ENCODE measurements at places on chromosomes 1 and 21.

DNA sequence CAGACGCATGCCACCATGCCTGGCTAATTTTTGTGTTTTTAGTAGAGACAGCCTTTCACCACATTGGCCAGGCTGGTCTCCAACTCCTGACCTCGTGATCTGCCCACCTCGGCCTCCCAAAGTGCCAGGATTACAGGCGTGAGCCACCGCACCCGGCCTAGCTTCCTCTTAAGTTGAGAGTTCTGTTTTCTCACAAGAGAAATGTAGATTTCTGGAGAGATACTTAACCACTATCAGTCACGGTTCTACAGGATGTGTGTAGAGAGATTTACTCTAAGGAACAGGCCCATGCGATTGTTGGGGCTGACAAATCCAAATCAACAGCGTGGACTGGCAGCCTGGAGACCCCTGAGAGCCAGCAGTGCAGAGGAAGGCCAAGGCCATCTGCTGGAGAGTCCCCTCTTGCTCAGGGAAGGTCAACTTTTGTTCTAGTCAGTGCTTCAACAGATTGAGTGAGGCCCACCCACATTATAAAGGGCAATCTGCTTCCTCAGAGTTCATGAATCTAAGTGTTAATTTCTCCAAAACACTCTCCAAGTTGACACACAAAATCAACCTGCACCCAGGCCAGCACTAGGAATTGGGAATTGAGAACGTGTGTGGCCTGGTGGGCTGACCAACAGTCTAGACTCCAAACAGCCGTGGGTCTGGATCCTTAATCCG lies 38.7 kb downstream of the CHAF1B start:
- DNase-seq: no peak

DNA sequence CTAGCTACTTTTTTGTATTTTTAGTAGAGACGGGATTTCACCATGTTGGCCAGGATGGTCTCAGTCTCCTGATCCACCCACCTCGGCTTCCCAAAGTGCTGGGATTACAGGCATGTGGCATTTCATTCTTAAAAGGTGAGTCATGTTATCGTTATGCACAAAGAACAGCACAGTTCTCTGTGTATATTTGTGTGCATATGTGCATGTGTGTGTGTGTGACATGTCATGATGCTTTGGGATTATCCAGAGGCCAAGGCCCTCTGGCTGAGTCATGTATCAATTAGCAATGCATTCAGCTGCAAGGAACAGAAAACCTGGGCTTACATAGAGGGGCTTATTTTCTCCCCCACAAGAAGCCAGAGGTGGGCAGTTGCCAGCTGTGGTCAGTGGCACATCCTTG lies 301.7 kb upstream of the KAZN start:
- no peak for DNase-seq

DNA sequence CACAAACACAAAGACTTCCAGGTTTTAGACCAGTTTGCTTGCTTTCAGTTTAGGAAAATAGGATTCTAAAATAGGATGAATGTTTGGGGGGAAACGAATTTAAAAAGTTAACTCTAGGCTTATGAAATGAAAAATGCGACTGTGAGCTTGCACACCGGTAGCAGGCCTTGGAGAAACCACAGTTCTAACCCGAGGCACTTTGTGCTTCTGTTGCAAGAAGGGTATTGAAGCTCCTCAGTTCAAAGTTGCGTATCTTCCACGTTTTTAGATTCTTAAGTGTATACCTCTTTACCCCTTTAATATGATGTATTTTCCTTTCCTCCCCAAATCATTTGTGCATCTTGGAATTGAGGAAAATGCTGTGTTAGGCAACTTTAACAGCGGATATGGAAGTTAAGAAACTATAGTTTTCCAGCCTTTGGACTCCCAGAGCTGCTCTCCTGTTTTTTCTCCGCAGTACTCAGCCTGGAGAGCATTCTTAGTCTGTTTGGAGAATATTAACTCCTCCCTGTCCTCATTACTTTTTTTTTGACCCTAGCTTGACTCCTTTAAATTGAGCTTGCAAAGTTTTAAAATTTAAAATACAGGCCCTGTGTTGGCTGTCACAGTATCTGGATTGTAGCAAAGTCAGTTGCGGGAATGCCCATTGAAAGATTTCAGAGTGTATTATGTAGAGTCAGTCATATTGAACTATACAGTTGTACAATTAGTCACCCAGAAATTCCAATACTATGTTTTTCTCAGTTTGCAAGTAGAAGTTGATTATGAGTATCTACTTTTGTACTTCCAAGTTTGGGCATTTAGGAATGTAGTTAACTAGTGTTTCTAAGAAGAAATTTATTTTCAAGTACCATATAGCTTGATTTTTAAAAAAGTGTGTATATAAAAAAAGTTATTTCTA lies 2.6 kb downstream of the MRPS6 start:
- DNase-seq: no peak

DNA sequence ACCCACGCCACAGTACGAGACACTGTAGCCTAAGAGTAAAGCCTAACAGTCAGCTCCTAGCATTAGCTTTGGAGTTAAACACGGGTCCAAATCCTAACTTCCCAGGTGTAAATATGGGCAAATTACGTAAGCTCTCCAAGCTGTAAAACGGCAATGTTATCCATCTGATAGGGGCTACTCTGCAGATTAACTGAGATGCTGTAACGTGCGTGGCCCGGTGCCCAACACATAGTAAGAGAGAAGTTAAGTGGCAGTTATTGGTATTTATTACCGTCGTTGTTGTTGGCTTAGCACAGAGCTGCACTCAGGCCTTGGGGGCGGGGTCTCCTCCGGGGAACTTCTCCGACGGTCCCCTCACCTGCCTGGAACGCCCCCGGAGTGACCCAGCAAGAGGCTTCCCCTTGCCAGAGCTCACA lies 457 bp downstream of the TRAPPC3 start:
- no peak for DNase-seq

- DNase-seq: peak; percentile 87
Measured at GRCh38 chr1:31705080-31705866, 1.5 kb upstream of the COL16A1 start.

GRCh38 chr1:167095368-167095767 lies 1.5 kb downstream of the STYXL2 start:
- DNase-seq: no peak

DNA sequence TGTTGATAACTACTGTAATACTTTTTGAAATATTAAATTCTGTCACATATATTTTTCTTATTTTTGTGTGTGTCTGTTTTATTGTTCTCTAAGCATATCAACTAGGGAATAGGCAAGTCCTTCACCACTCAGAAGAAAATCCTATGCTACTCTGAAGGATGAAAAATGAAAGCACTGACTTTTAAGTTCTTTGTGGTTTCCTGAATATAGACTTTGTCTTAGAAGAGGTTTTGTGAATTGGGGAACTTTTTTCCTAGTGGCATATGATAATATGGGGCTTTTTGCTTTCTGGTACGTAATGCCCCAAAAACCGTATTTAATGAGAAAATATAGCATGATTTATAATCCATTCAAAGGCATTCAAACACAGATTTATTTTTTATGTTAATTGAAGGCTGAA lies 136.0 kb downstream of the SNX7 start:
- no peak for DNase-seq

DNA sequence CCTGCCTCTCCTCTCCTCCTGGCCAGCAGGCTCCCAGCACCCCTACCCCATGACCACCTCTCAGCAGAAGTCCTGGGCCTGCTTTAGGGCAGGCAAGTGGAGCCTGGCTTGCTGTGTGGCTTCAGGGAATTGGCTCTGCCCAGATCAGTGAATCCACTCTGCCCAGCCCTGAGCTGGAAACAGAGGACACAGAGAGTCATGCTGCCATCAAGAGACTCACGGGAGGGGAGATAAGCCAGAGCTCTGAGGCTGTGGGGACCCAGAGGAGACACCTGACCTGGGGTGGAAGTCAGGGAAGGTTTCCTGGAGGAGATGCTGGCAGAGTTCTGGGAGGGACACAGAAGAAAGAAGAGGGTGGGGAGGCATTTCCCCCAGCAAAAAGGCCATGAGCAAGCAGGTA lies 54.2 kb downstream of the GLIS1 start:
- DNase-seq: no peak

- peak; percentile 51 for DNase-seq
Measured at GRCh38 chr1:39919545-39919944, 17.8 kb upstream of the MYCL start.

- DNase-seq: peak; percentile 77
Measured at GRCh38 chr1:161440312-161440894, 64.9 kb upstream of the FCGR2A start.

- DNase-seq: no peak
Measured at GRCh38 chr1:3542676-3543075, 68.6 kb downstream of the MEGF6 start.

- DNase-seq: no peak
Measured at GRCh38 chr1:231951374-231951773, 324.8 kb downstream of the DISC1 start.

GRCh38 chr1:26848941-26849774 lies 13.8 kb upstream of the SFN start:
- DNase-seq: no peak

DNA sequence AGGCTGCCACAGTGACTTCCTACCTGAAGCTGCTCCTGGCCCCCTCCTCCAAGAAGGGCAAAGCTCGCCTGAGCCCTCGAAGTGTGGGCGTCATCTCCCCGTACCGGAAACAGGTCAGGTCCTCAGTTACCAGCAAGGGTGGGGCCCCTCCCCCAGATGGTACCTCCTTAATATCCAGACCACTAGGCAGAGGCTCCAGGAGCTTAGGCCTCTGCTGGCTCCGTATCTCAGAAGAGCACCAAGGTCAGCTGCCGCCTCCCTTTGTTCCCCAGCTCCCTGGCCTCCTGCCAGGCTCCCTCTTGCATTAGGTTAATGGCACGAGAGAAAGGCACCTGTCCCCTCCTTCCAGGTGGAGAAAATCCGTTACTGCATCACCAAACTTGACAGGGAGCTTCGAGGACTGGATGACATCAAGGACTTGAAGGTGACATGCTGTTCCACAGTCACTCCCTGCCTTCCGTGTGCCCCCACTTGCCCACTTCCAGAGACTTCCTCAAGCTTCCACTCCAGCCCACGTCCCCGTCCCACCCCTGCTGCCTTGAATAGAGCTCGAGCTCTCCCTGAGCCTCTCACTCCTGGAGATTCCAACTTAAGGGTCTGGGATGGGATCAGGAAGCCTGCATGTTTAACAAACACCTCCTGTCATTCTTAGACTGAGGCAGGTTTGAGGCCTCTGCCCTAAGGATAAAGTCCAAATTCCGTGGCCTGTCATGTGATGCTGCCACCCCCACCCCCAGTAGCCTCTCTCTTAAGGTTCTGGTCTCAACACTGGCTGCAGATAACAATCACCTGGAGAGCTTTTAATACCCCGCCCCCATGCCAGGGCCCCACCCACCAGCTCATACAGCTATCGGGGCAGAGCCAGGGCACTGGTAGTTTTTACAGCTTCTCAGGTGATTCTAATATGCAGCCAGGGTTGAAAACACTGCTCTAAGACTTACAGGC lies 8.3 kb downstream of the RHOC start:
- no peak for DNase-seq

DNA sequence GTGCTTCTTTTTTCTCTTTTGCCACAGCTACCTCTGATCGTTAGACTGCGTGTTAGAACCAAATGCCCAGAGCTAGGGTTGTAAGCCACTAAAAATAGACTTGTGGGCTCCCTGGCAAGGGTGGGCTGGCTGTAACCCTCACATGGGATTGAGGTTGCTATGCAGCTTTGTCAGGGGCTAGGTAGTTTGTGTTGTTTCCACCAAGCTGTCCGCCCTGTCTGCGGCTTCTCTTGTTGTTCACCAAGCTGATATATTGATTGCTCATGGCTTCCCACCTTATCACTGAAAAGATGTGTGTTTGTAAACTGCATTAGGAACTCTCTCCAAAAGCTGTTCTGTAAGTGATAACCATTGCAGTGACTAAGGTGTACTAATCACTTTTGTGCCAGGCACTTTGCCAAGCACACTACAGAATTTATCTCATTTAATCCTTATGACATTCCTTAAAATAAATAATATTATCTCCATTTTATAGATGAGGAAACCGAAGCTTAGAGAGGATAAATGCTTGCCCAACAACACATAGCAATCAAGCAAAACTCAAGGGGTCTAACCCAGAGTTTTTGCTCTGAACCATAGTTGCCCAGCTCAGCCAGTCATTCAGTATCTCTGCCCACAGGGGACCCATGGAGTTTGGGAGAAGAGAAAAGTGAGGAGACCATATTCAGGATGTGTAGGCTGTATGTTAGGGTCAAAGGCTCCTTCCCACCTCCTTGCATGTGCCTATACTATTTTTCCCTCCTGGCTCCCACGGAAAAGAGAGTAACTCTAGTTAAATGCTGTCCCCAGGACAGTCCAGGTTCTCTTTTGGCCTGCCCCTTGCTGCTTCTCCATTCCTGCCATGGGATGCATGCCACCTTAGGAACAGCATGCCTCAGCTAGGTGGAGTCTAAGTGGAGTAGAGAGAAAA lies 42.2 kb upstream of the TARBP1 start:
- DNase-seq: no peak

GRCh38 chr1:233689017-233689747 lies 75.3 kb downstream of the KCNK1 start:
- no peak for DNase-seq

GRCh38 chr1:160575112-160575664 lies 4.1 kb downstream of the CD84 start:
- peak; percentile 31 for DNase-seq
